ENCODE measurements at places on chromosomes 11 and 22. TPM values are rescaled to one million over a fixed set of nuclear protein-coding genes. Genes with fewer than 3 reads are reported as not detected.

GRCh38 chr11:94128291-94128745 lies 323 bp upstream of the PANX1 start:
- peak overlapping the region; percentile 94 for H3K4me3 ChIP-seq

DNA sequence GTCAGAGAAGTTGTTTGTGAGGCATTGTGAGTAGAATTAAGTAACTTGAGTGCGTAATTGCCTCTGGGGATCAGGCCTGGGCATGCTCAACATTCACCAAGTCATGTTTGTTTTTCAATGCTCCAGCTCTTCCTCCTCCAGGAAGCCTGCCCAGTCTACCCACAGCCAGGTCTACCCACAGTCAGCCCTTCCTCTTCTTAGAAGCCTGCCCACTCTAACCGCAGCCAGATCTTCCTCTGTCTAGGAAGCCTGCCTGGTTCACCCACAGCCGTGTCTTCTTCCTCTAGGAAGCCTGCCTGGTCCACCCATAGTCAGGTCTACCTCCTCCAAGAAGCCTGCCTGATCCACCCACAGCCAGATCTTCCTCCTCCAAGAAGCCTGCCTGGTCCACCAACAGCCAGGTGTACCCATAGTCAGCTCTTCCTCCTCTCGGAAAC lies 25.0 kb downstream of the LRP5 start:
- H3K4me3 ChIP-seq: no peak overlapping the region
- no peaks in the 10 kb centered on the region for H3K27me3 ChIP-seq
- no peak for DNase-seq
- no peaks in the 10 kb centered on the region for H3K4me1 ChIP-seq
- H3K27ac ChIP-seq: no peak overlapping the region
- no peaks in the 10 kb centered on the region for H3K36me3 ChIP-seq

DNA sequence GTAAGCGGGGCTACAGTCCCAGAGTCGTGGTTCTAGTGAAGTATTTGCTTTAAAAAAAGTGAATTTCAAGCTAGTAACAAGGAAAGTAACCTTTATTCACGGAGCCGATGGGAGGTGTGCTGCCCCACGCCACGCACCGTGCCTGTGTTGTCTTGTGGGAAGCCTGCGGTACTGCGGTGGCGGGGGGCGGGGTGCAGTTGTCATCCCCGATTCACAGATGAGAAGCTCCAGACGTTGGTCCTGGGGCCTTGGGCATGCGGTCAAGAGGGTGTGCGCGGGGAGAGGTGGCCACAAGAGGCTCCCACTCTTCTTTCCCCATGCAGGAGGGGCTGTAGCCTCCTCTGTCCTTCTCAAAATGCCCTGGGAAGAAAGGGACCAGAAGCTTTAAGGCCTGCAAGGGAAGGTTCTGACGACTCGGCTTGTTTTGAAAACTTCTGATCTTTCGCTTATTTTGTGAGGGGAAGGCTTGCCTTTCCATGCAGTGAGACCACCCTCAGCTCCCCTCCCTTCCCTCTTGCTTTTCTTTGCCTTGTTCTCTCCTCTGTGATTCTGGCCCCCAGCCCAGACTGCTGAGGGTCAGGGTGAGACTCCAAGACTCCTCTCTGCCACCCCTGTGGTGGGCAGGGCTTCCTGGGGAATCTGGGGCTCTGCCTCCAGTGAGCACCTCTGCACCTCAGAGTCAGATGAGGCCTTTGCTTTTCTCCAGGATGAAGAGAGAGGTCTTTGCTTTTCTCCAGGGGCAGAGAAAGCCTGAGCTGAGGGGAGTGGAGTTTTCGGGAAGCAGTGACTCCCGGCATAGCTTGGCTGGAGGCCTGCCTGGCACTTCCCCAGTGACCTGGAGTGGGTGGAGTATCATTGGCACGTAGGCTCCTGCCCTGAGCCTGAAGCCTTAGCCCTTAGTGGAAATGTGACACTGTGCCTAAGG lies 6.2 kb downstream of the GLB1L3 start:
- DNase-seq: no peak
- H3K4me1 ChIP-seq: no peaks in the 10 kb centered on the region
- peaks cover 11% of the 10 kb centered on the region for H3K27me3 ChIP-seq

- peaks cover 6% of the 10 kb centered on the region for H3K27me3 ChIP-seq
- no peaks in the 10 kb centered on the region for H3K4me1 ChIP-seq
- DNase-seq: no peak
- H3K27ac ChIP-seq: no peak overlapping the region
These were observed 559.6 kb upstream of the CCDC90B start for GRCh38 chr11:83845797-83846196.

Gene MRPL49
- 56.6 TPM for total RNA-seq

GRCh38 chr22:35530700-35531099 lies 9.9 kb upstream of the RASD2 start:
- H3K4me1 ChIP-seq: no peaks in the 10 kb centered on the region
- H3K4me3 ChIP-seq: no peak overlapping the region
- H3K27ac ChIP-seq: no peak overlapping the region
- no peaks in the 10 kb centered on the region for H3K36me3 ChIP-seq

Gene TTC36
- total RNA-seq: 0.61 TPM

Gene ALX4
- not detected for total RNA-seq

DNA sequence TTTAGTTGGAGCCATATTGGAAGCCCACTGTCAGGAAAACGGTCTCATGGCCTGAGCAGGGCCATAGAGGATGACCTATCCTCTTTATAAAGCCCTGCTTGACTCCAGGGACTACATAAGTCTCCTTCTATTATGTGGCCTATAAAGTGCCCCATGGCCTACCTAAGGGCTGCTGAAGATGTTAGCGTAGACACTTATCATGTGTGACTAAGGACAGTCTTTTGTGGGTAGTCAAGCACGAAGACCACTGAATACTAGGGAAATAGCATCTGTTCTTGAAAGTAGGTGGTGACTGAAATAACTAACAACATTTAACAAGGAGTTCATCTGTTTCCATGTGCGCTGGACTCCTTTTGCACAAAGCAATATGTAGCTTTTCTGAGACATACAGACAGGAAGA lies 117.1 kb downstream of the SWAP70 start:
- H3K27me3 ChIP-seq: no peaks in the 10 kb centered on the region
- peaks cover 39% of the 10 kb centered on the region for H3K36me3 ChIP-seq
- H3K27ac ChIP-seq: no peak overlapping the region
- DNase-seq: peak; percentile 1

Gene TH
- total RNA-seq: not detected

GRCh38 chr11:133790995-133791394 lies 54.3 kb downstream of the SPATA19 start:
- no peak for DNase-seq
- H3K36me3 ChIP-seq: no peaks in the 10 kb centered on the region
- H3K27ac ChIP-seq: no peak overlapping the region
- H3K4me1 ChIP-seq: no peaks in the 10 kb centered on the region
- no peaks in the 10 kb centered on the region for H3K27me3 ChIP-seq

DNA sequence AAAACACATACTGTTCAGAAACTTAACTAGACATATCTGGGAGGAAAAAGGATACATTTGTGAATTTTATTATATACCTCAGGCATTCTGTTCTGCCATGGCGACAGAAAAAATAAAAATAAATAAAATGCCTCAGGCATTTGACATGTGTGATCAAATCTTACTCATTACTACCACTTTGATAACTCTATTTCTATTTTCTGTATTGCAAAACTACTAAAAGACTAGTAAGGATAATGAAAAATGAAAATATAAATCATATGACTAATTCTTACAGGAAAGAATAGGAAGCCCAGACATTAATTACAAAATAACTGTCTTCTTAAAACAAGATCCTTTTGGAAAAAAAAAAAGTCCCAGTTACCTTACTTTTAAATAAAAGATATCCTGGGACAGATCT lies 5.3 kb downstream of the PICALM start:
- H3K4me1 ChIP-seq: peaks cover 16% of the 10 kb centered on the region
- DNase-seq: no peak
- H3K4me3 ChIP-seq: peak overlapping the region; percentile 50
- H3K27me3 ChIP-seq: no peaks in the 10 kb centered on the region
- H3K36me3 ChIP-seq: no peaks in the 10 kb centered on the region

- no peak overlapping the region for H3K27ac ChIP-seq
- no peak overlapping the region for H3K4me3 ChIP-seq
- H3K27me3 ChIP-seq: no peaks in the 10 kb centered on the region
- H3K4me1 ChIP-seq: no peaks in the 10 kb centered on the region
These were observed 49.6 kb downstream of the CECR2 start for GRCh38 chr22:17418890-17419324.

DNA sequence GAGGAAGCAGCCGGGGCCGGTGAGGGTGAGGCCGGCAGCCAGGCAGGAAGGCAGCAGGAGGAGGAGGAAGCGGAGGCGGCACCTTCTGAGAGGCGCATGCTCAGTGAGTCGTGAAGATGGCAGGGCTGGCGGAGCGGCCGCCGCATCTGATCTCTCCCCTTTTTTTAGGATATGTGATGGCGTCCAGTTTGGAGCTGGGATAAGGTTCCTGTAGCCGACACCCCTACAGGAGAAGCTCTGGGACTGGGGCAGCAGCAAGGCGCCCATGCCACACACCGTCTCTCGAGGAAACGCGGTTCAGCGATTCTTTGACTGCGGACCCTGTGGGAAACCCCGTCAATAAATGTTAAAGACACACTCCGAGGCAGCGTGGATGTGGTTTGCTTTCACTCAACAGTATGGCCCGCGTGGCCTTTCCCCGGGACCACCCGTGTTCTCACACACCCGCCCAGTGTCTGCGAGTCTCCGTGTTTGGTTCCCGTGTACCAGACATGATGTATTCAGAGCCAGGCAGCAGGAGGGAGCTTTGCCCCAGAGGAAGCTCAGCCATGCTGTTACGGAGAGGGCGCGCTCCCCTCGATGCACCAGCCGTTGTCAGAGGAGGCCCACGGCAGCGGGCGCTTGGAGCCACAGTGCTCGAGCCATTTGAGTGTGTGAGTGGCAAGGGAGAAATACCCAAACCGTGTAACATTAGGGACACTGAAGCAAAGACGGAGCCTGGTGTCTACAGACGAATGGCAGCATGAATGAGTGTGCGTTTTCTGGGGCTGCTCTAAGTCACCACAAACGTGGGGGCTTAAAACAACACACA lies 27.7 kb upstream of the PARVB start:
- H3K36me3 ChIP-seq: peaks cover 71% of the 10 kb centered on the region
- no peak overlapping the region for H3K27ac ChIP-seq
- no peaks in the 10 kb centered on the region for H3K27me3 ChIP-seq
- no peaks in the 10 kb centered on the region for H3K4me1 ChIP-seq
- no peak for DNase-seq
- H3K4me3 ChIP-seq: no peak overlapping the region

Gene HEPHL1
- total RNA-seq: not detected

DNA sequence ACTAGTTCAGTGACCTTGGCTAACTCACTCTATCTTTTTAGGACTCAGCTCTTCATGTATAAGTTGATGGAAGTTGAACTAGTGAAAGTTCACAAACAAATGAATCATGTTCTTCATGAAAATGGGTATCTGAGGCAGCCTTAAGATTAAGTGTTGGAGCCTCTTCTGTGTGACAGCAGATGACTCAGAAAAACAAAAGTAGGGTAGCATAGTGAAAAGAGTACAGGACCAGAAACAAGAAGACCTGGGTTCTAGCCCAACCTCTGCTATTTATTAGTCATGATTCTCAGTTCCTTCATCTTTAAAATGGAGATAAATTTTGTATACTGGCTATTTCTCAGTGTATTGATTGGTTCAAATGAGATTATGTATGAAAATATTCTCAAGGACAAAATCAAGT lies 60.2 kb downstream of the USP35 start:
- peaks cover 53% of the 10 kb centered on the region for H3K36me3 ChIP-seq
- no peak overlapping the region for H3K4me3 ChIP-seq
- no peak for DNase-seq
- H3K27me3 ChIP-seq: no peaks in the 10 kb centered on the region
- no peaks in the 10 kb centered on the region for H3K4me1 ChIP-seq
- H3K27ac ChIP-seq: no peak overlapping the region

DNA sequence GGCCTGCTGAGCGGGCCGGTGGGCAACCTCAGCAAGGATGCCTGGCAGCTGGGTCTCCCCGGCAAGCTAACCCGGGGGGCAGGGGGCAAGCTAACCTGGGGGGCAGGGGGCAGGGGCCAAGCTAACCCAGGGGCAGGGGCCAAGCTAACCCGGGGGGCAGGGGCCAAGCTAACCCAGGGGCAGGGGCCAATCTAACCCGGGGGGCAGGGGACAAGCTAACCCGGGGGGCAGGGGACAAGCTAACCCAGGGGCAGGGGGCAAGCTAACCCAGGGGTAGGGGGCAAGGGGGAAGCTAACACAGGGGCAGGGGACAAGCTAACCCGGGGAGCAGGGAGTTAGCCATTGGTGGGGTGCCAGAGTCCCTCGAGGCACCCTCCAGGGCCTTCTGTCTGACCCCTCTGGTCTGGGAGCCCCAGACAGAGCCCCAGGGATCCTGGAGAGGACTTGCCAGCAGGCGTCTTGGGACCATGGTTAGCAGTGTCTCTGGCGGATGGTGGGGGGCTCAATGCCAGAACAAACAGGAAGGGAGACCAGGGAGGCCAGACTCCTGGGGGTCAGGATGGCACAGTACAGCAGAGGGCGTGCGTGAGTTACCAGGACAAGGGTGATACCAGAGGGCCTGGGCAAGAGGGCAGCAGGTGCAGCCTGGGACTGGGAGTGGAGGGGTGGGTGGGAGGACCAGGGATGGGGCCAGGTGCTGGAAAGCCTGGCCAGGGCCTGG lies 16.1 kb downstream of the IGF2 start:
- peaks cover 7% of the 10 kb centered on the region for H3K4me1 ChIP-seq
- no peaks in the 10 kb centered on the region for H3K27me3 ChIP-seq
- DNase-seq: no peak
- no peak overlapping the region for H3K4me3 ChIP-seq
- no peaks in the 10 kb centered on the region for H3K36me3 ChIP-seq

- no peak overlapping the region for H3K27ac ChIP-seq
- H3K36me3 ChIP-seq: no peaks in the 10 kb centered on the region
- no peak for DNase-seq
- no peaks in the 10 kb centered on the region for H3K27me3 ChIP-seq
- H3K4me3 ChIP-seq: no peak overlapping the region
These were observed 18.2 kb downstream of the KRTAP5-6 start for GRCh38 chr11:1714908-1715885.

Gene SMC1B
- total RNA-seq: not detected

Gene SLCO2B1
- total RNA-seq: 1.1 TPM

DNA sequence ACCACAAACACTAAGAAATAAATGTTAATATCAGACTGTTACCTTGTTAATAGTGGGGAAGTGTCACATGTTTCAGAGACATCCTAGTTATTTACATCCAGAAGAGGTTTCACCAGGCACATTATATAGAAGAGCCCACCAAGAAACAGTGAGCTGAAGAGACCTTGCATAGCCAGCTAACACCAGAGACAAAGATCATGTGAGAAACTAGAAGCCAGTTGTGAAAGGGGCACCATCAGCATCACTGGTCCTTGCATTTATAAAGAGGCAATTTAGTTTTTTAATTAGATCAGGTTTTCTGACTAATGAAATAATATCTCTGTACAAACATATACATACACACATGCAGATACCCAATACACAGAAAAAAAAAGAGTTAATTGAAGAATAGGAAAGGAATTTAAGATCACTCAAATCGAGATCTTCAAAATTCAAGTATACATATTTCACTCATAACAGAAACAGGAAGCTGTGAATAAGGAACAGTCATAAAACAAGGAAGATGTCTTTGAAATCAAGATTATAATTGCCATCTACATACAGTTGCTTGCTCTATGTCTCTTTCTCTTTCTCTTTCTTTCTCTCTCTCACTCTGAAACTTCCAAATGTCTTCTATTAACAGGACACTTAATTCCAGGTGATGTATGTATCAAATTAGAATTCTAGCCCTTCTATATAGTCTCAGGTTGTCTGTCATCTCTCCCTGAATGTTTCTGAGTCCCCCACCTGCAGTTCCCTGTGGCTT lies 348.7 kb downstream of the ETS1 start:
- no peaks in the 10 kb centered on the region for H3K4me1 ChIP-seq
- no peak overlapping the region for H3K27ac ChIP-seq
- H3K27me3 ChIP-seq: no peaks in the 10 kb centered on the region
- DNase-seq: no peak
- no peak overlapping the region for H3K4me3 ChIP-seq
